ENCODE measurements at places on chromosomes 6 and 20.

DNA sequence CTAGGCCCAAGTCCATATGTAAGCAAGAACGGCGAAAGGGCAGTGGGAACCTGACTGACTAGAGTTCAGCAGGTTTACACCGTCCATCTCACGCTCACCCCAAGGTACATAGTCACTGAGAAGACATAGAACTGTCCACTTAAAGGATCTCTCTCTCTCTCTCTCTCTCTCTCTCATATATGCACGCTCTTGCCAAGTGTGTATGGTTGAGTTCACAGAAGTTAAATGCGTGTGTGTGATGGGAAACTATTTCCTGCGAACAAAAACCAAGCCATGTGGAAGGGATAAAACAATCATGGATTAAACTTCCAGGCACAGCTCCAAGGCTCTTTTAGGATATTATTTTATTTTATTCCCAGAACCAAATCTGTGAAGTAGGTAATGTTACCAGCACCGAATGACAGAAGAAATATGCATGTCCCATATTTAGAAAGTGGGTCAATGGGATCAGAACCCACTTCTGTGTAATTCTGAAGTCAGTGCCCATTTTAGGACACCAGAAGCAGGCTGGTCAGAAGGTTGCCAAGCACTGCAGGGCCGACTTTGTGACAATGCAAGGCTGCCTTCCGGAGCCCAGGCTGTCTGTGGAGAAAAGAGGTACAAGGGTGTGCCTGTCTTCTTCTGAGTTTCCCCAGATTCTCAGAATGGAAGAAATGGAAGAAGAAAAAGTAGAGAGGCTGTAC, 49.2 kb upstream of the MAP7 start:
- DNase-seq = no peak

- DNase-seq = no peak
Observed at GRCh38 chr6:34324738-34325444, 67.6 kb downstream of the NUDT3 start.

DNA sequence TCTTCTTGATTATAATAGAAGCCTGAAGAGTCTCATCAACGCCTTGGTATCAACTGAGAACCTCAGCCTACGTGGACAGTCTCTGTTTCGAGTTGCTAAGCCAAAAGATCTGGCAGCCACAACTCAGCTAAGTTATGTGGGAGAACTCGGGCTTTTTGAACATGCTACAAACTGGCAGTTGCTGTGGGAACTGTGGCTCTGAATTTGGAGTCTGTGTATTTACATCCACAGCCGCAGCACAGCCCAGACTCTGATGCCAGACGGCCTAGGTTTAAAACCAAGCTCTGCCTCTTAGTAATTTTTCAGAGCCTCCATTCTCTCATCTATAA, 35.8 kb downstream of the RIPOR2 start:
- DNase-seq = no peak

- DNase-seq = no peak
Observed at GRCh38 chr6:13165502-13166172, 162.7 kb downstream of the TBC1D7 start.

DNA sequence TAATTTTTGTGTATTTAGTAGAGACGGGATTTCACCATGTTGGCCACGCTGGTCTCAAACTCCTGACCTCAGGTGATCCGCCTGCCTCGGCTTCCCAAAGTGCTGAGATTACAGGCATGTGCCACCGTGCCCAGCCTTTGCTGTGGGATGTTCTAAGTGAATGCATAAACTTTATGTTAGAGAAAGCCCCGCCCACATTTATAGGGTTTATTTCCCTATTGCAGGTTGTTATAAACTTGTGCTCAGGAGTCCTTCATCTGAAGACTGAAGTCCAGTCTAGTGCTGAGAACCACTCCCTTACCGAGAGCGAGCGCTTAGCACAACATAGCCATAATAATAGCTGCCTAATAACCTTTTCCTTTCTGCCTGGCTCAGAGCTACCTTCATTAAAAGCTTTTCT, 75.4 kb upstream of the ZNF217 start:
- no peak for DNase-seq

GRCh38 chr6:130622142-130622541, 205.1 kb upstream of the SMLR1 start:
- DNase-seq = no peak

DNA sequence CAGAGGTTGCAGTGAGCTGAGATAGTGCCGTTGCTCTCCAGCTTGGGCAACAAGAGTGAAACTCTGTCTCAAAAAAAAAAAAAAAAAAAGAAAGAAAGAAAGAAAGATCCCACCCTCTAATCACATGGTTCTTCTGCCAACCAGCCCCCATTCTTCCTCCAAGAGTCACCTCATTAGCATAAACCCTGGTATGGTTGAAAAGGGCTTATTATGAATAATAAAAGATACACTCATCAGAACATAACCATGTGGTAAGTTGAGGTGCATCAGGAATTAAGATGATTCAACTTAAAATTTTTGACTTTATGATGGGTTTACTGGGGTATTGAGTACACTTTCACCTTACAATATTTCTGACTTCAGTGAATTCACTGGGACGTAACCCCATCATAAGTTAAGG, 793 bp upstream of the TRIM40 start:
- no peak for DNase-seq

DNA sequence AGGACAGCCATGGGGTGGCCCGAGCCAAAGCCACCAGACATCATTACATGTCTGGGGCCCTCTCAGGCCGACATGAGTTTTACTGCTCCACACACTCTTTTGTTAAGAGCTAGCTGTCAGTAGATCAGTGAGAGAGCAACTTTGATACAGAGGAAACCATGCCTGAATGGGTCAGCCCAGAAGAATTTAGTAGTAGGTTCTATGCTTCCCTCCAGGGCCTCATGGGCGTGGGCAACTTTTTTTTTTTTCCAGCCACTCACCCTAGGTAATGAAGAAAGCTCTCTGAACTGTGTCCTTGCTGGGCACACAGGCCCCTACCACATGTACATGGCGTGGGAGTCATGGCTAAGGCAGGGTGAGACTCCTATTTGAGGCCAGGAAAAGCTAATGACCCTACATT, 38.8 kb downstream of the HLA-F start:
- DNase-seq = no peak

GRCh38 chr6:141452354-141452686, 680.4 kb upstream of the GJE1 start:
- no peak for DNase-seq

- DNase-seq = no peak
Observed at GRCh38 chr6:133707456-133707855, 181.5 kb upstream of the TCF21 start.

- DNase-seq = no peak
Observed at GRCh38 chr6:25013246-25013645, 77.5 kb upstream of the RIPOR2 start.
